ENCODE measurements at places on chromosomes 4 and X.

DNA sequence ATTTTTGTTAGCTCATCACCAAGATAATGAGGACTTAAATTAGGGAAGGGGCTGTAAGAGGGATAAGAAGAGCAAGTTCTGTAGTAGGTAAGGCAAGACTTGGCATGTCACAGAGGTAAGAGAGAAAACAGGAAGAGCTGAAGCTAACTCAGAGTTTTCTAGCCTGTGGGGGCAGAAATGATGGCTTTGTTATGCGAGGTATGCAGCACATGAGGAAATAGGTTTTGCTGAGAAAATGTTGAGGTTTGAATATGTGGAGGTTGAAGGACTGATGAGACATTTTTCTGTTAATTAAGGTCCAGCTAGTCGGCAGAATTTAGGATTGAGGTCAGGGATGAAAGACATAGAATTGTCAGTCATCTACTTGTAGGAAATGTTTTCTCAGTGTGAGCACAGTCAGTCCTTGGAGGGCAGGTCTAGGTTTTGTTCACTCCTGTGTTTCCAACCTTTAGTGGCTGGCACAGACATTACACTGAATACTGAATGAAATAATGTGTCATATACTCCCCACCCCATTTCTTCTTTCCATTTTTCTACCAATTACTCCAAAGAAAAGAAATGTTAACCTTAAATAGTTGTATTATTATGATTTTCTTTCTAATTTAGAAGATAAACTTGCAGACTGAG is 154.0 kb upstream of the AADAT start:
- no peak for DNase-seq

DNA sequence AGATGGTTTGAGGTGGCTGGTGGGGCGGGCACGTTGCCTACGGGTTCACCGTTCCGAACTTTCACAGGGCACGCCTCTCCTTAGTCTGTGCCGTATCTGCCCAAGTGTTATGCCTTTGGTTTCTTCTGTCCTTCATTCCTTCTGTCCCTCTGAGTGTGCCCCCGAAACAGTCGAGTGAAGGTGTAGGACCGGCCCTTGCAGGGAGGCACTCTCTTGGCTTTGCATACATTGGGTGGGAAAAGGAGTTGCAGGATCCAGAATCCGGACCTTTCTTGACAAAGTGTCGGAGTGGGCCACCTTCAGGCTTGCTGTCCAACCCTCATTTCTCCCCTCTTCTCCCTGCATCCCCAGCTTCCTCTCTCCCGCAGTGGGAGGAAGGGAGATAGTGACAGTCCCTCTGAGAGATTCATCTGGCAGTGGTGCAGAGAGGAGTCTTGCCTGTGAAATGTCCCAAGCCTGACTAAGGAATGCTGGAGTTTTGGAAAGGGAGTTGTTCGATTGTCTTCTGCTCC is 569 bp downstream of the ARFIP1 start:
- no peak for DNase-seq

GRCh38 chr4:2269206-2269531 is 7.3 kb upstream of the MXD4 start:
- DNase-seq: no peak

GRCh38 chr4:174204164-174204831 is 79.2 kb downstream of the FBXO8 start:
- no peak for DNase-seq

DNA sequence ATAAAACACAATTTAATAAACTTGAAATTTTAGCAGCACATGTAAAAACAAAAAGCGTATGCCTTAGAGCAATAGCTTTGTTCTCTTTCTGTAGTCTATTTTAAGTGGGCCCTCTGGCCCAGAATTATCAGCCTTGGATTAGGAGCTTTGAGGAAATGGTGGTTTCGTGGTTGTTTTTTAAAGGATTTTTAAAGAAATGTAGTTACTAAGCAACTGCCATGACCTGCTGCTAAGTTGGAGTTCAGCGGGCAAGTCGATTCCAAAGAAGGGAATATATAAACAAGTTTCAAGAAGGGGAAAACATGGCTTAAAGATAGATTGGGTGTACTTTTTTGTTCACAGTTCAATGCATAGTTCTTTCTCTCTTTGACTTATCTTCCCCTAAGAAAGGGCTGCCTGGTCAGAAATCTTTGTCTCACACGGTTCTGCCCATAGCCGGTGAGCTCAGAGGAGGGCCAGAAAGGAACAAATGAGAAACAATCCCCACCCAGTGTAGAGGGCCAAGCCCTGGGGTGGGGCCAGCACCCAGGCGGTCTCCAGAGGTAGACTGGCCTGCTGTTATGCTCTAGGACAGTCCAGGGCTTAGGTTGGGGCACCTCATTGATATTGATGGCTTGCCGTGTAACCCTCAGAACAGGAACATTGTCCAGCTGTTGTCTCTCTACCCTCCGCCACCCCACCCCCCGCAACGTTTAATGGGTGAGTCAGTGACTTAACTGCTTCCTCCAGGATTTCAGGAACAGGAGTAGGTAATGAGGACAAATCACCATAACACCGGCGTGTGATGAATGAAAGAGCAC is 32.5 kb downstream of the DLG3 start:
- DNase-seq: no peak

DNA sequence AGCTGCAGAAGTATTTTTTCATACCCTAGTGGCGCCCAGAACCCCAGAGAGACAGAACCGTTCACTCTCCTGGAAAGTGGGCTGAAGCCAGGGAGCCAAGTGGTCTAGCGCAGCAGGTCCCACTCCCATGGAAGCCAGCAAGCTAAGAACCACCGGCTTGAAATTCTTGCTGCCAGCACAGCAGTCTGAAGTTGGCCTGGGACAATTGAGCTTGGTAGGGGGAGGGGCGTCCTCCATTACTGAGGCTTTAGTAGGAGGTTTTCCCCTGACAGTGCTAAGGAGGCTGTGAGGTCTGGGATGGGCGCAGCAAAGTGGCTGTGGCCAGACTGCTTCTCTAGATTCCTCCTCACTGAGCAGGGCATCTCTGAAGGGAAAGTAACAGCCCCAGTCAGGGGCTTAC is 84.5 kb upstream of the ATXN3L start:
- DNase-seq: no peak

DNA sequence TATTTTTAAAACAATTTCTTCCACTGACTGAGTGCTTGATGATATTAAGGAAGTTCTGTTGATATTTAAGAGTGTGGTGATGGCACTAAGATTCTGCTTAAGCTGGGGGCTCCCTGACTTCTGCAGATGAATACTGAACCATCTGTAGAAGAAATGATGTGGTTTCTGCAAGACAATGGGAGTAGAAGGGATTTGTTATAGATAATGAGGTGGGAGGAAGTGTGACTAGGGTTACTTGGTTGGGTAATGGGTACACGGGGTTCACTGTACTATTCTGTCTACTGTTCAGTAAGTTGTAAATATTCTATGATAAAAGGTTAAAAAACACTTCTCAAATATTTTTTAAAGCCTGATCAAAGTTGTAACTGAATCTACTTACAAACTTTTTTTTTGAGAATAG is 60.9 kb upstream of the TXK start:
- DNase-seq: no peak

DNA sequence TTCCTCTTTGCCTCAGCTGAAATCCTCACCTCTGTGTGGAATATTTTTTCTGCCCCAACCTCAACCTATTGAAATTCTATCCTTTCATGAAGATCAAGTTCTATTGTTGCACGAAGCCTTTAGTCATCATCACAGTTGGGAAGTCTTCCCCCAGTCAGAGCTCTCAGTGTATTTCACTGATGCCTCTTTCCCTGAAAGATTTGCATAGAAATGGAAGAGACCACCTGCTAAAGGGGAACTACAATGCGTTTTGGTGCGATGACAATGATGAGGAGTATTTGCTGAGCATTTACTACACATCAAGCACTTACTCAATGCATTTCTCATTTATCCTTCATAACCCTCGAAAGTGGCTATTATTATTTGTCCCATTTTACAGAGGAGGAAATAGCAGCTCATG is 151.2 kb upstream of the KLF3 start:
- DNase-seq: no peak

DNA sequence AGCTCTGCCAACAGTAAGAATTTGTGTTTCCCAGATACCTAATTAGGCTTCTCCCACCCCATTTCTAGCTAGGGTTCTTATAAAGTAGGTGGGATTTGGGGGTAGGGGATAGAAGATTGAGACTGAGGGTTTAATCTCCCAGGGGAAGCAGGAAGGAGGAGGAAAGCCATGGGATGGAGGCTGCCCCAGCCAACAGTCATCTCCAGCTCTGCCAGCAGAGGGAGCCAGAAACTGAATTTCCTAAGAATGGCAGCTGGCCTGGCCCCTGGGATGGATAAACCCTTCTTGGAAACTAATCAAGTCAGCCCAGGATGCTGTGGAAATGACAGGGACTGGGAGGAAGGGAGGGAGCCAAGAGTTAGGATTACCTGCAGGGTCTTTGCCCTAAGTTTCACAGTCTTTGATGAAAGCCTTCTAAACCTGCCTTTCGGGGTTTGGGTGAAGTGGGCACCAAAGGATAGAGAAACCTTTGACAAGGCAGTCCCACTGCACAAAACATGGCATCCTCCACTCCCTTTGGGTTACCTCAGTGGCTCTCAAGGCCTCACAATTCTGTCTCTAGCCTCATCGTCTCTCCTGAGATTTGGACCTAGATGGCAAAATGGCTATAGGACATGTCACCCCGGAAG is 6.7 kb upstream of the ERCC6L start:
- DNase-seq: peak; percentile 41

GRCh38 chr4:15868111-15868510 is 70.4 kb downstream of the FGFBP1 start:
- no peak for DNase-seq

DNA sequence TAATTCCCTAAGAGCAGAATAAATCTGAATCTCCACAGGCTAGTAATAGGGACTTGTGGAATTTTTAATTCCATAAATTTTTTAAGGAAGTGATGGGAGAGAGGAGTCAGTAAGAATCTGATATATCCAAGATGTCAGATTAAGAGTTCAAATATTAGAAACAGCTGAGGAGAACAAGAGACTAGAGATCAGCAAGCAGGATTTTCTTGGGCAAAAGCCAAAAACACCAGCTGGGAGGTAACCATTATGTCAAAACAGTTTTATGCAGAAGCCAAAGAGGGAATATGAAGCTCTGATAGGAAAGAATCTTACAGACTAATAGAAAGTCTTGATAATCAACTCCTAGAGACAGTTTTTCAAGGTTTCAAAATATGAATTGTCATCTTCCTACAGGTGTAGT is 72.2 kb upstream of the RBPJ start:
- DNase-seq: peak; percentile 39

GRCh38 chr4:26942871-26943270 is 82.2 kb downstream of the STIM2 start:
- DNase-seq: no peak

DNA sequence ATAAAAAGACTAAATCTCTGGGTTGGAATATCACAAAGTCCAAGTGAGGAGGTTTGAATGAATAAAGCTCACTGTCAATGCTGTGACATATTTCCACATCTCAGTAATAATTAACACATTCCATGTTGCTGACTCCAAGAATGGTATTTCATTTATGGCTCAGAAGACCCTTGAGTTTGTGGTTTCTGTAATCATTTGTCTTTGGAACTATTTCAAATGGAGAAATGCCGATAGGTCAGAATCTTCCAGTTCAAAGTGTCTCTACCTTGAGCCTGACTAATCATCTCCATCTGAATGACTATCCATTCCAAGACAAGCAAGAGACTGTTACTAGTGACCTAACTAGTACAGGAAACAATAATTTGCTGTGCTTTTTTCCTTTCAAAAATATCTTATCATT is 24.2 kb upstream of the SLC2A9 start:
- DNase-seq: no peak

DNA sequence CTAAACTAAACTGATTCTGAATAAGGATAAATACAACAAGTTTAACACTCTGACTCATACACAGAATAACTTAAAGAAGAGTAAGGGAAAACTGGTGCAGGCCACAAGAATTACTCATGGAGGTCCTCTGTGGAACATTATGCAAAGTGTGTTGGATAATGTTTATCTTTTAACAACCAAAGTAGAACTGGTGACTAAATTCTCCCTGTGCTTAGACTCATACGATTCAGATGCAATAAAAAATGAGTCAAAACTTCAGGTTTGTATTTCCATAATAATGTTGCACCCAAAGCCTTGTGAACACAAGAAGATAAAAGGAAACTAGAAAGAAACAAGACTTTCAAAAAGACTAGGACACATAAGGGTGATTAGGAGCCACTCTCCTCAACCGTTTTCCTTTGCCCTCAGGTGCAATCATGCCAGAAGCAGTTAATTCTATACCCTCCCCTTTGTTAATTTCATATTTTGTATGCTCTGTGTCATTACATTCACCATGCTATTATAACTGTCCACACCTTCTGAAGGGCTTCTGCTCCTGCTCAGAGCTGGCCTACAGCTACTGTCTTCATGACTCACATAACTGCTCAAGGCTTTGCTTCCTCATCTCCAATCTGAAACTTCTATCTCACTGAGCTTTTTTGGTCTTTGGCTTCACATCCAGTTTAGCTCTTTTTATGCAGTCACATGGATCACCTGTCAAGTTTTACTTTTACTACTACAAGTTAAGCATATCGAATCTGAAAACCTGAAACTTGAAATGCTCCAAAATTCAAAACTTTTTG is 60.2 kb downstream of the KCNIP4 start:
- DNase-seq: no peak

- no peak for DNase-seq
These were observed 35.1 kb downstream of the NELFA start for GRCh38 chr4:1973661-1974060.

- no peak for DNase-seq
These were observed 109.9 kb upstream of the BCOR start for GRCh38 chrX:40207626-40208025.

DNA sequence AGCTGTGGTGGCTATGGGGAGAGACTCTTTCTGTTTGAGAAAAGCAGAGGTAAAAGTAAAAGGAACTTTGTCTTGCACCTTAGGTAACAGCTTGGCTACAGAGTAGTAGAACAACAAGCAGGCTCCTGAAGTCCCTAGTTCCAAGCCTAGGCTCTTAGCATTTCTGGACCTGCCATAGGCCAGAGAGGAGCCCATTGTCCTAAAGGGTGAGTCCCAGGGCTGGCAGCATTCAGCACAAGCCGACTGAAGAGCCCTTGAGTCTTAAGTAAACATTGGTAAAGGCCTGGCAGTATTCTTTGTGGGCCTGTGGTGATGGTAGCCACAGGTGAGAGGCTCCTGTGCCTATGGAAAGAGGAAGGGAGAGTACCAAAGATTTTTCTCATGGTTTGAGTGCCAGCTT is 38.2 kb downstream of the CSN3 start:
- DNase-seq: no peak

DNA sequence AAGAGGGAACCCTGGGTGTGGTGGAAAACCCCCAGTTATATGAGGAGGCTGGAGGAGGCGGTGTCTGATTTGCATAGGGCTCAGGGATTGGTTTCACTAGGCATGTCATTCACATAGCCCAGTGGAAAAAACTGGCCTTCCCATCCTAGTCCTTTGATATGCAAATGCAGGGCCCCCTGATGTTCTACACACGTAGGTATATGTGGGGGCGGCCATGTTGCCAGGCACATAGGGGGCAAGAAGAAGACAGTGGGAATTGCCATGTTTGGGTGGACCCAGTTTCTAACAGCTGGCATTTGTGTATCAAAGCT is 34.0 kb upstream of the ENPP6 start:
- no peak for DNase-seq

DNA sequence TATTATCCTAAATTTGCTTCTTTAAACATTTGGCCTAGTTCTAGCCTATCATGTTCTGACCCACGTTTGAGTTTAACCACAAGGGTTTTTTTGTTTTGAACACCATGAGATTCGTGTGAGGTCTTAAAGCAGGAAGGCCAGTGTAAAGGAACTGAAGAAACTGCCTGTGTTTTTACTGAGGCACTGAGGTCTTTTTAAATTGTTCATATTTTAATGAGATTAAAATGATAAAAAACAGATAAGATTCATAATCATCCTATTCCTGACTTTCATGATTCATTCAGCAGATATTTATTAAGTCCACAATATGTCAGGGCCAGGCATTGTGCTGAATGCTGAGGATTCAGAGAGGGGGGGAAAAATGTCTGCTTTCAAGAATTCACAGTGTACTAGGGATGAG is 3.2 kb downstream of the RPS6KA3 start:
- peak; percentile 31 for DNase-seq
